Islet precursor cell (in vitro differentiated cells): ENCODE measurements at places on chromosomes 3 and 15.
A peak's percentile ranks its signal among the peaks of the same experiment; 100 is the strongest.

DNA sequence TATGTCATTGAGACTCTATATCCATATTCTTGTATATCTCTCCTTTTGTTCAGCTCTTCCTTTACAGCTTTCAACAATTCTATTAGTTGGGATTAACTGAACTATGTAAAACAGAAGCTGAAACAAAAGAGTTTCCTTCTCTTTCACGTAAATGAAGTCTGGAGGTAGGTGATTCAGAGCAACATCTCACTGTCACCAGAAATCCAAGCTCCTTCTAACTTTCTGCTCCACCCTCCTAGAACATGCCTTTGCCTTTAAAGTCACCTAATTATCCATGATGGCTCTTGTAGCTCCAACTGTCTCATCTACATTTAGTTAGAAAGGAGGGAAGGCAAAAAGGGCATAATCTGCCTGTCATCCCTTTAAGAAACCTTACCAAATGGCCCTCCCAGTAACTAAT, 458.2 kb upstream of the MDFIC2 start:
- DNase-seq, result no peak

GRCh38 chr15:21268436-21268940, 171.8 kb downstream of the POTEB3 start:
- no peak for DNase-seq

DNA sequence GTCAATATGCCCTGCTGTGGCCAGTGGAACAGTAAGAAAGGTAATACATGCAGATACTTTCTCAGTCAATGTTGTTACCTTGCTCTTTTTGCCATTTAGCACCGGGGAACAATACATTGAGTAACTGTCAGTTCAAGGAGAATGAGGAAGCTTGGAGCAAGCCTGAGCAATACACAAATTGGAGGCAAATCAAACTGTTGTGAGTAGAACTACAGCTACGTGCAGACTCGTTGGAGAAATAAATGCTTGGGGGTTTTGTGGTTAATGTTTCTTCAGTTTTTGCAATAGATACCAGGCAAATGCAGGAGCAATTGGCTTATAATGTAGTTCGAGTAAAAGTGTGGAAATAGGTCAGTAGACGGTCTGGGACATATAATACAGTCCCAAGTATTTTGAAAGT, 587.3 kb upstream of the ROBO1 start:
- DNase-seq, result no peak

- peak; percentile 87 for DNase-seq
Measured at GRCh38 chr3:125003369-125003853, 52.4 kb downstream of the HEG1 start.
